ENCODE measurements at places on chromosomes 1 and 21.

- no peak for DNase-seq
Measured at GRCh38 chr1:110265186-110265585, 55.1 kb downstream of the KCNC4 start.

- DNase-seq, result no peak
Measured at GRCh38 chr1:100277866-100278265, 11.8 kb downstream of the RTCA start.

GRCh38 chr1:66599346-66599745, 65.4 kb downstream of the SGIP1 start:
- DNase-seq, result no peak

DNA sequence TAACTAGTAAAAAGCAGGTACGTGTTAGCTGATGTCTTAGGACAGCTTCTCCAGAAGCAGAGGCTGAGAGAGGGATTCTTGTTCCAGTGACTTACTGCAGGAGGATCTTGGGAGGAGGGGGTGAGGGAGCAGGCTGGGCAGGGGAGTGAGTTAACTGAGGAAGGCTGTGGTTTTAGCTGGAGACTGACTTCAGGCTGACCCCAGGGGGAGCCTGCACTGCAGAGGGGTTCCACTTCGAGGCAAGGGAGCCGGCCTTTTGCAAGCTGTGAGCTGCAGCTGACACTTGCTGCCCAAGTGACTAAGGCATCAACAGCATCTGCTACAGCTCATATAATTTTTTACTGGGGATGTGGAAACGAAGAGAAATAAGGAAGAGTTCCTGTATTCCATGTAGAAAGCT, 50.4 kb upstream of the SOD1 start:
- no peak for DNase-seq

GRCh38 chr1:178341261-178341956, 155.4 kb downstream of the CLEC20A start:
- no peak for DNase-seq

GRCh38 chr1:147850737-147851136, 51.9 kb upstream of the GJA8 start:
- DNase-seq, result no peak

- no peak for DNase-seq
Measured at GRCh38 chr1:100773444-100773843, 53.9 kb downstream of the VCAM1 start.

Data from CD4-positive, alpha-beta T cell treated with Interferon gamma for 1 hour (primary cell).